Sigmoid colon (tissue), 7 donors: ENCODE measurements at places on chromosomes 7 and 10.

DNA sequence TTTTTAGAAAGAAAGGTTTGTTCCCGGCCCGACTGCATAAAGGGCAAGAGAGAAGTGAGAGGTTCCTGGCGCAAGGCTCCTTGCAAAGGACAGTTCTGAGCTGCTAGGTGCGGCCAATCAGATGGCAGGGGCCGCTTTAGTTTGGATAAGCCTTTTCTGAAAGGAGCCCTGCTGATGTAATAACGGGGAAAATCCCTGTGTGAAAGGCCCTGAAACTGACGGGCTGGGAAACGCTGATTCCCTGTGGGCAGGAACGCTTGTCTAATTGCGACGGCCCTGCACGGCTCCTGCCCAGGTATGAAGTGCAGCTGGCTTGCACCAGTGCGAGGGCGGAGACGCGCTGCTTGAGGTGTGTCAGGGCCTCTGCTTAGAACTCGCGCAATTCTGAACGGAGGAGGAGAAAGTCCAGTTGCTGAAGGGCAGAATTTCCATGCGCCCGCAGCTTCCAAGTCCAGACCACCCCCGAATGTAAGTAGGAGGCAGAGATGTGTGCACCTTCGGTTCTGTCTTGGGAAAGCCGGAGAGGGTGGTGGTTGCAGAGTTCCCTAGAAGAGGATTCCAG, 30.5 kb downstream of the TACC2 start:
- DNase-seq = no peak

DNA sequence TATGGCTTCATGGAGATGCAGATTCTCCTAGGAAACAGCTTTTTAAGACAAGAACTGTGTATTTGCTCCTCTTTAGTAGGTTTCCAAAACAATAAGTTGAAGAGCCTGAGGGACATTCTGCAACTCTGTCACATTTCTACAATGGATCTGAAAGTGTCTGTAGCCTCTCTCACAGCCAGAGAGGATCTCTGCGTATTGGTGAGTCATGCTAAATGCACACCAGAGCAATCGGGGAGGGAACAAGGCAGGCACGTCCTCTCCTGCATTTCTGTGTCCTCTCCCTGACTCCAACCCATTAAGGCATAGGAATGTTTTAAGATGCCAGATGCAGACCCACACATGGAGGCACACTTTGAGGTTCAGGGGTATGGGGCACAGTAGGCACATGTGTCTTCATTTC, 1126.4 kb upstream of the GHITM start:
- DNase-seq = no peak

- no peak for DNase-seq
Observed at GRCh38 chr10:73485320-73485719, 10.5 kb downstream of the PPP3CB start.

- no peak for DNase-seq
Observed at GRCh38 chr7:7044806-7045205, 137.5 kb upstream of the C1GALT1 start.

DNA sequence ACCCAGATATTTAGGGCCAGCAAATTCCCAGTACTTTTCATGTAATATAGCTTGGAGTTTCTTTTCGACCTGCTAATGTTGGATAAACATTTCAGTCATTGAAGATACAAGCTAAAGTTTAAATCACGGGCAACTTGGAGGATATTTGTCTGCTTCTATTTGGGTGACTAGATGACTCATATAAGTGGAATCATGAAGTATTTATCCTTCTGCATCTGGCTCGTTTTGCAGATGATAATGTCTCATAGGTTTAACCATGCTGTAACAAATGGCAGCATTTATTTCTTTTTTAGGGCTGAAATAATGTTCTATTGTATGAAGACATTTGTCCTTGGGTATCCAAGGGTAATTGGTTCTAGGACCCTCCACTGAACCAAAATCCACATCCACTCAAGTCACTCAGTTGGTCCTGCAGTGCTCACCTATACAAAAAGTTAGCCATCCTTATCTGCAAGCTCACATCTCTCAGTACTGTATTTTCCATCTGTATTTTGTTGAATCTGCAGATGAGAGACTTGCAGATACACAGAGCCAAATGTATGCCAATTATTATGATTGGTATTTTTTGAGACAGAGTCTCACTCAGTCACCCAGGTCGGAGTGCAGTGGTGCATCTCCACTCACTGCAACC, 187.2 kb upstream of the CSTF2T start:
- no peak for DNase-seq
